Activated naive CD4-positive, alpha-beta T cell treated with anti-CD3 and anti-CD28 coated beads for 36 hours (primary cell): ENCODE measurements at places on chromosomes 12 and 14.

- DNase-seq, result no peak
Measured at GRCh38 chr12:12282761-12283425, 16.0 kb upstream of the LRP6 start.

DNA sequence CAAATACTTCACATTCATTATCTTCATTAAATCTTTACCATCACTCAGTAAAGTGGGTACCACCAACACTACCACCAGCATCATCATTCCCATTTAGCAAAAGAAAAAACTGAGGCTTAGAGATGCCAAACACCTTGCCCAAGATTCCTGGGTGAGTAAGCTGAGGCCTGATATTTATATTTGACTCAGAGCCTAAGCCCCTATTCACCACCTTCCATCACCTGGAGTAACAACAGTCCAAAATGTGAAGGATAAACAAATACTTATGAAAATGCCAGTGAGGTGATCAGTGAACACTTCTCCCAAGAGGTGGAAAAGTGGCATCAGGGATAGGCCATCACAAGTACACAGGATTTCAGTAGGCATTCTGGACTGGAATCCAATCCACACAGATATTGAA lies 3.7 kb downstream of the SLC38A1 start:
- no peak for DNase-seq

DNA sequence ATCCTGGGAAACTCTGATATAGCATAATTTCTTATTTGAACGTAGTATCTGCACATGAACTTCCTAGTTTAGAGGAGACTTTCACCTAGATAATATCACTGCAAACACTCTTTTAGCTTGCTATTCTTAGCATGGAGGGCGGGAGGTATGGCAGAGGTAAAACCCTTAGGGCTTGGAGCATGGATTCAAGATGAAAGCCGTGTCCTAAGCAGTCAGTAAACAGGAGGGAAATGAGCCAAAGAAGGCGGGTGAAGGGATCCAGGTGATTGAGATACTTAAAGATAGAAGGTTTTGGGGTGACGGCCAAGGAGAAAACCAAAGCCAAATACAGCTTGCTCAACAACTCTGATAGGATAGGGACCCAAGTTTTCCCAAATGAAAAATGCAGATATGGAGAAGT lies 107.1 kb upstream of the BCAT1 start:
- DNase-seq, result no peak

GRCh38 chr14:103552846-103553210 lies 9.6 kb downstream of the BAG5 start:
- no peak for DNase-seq

GRCh38 chr12:49959685-49960473 lies 1.8 kb upstream of the AQP5 start:
- DNase-seq, result no peak

DNA sequence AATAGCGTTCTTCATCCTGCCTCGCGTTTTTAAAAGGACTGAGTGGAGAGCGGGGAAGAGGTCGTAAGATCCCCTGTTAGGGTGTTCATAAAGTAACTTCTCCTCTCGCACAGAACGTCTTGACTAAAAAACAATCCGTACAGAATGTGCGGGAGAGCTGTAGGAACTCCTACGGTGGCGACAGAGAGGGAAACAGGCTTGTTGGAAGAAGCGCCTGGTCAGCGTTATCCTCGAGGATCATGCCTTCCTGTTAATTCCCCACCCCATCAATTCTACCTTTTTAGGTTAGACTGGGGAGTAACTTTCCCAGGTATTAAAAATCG lies 399 bp upstream of the WASHC4 start:
- no peak for DNase-seq

GRCh38 chr12:110869026-110869425 lies 22.2 kb downstream of the CCDC63 start:
- DNase-seq, result no peak

- DNase-seq, result no peak
Measured at GRCh38 chr12:117067638-117068037, 31.6 kb downstream of the TESC start.

DNA sequence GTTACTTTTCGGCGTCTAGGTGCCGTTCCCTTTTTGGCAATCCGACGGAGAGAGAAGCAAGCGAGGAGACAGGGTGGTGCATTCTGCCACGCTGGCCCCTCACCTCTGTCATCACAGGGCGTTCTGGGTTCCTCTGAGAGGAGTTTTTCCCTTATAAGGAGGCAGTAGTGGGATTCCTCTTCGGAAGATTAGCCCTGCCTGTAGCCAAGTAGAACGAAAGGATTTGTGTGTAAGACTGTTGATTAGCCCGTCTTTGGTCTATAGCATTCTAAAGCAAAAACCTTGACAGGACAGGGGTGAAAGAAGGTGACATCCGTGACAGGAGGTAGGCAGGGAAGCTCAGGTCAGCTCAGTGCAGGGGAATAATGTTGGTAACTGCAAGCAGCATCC lies 9.1 kb upstream of the NEMF start:
- peak; percentile 71 for DNase-seq

- peak; percentile 87 for DNase-seq
Measured at GRCh38 chr12:54603173-54603814, 14.8 kb upstream of the PPP1R1A start.

DNA sequence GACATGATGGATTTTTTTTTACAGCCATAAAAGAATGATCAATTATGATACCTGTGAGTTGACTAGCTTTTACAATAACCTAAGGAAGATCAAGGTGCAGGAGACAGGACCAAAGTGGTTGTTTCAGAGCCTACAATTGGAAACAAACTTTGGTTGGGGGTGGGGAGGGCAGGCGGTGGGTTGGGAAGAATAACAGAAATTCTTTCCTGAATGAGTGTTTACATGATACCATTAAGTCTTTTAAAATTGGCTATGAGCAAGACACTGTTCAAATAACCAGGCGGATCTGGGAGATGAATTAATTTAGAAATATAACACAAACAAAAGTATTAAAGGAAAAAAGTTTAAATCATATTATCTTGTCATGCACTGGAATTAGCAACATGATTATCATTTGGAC lies 7.2 kb downstream of the NFYB start:
- no peak for DNase-seq

DNA sequence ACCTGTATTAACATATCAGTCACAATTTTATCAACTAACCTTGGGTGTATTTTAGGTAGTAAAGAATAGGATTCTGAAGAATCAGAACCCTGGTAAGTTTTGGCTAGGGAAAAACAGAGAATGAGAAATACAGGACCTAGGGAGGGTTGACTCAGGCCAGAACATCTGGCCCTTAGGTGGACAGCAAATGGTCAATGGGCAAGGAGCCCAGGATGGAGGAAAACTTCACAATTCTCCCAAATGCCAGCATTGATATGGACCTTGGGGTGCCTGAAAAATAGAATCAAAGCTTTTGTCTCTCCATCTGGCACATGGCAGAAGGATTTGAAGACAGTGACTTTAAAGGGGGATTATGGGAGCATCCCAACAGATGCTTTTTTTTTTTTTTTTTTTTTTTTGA lies 32.7 kb upstream of the PRPF39 start:
- no peak for DNase-seq

DNA sequence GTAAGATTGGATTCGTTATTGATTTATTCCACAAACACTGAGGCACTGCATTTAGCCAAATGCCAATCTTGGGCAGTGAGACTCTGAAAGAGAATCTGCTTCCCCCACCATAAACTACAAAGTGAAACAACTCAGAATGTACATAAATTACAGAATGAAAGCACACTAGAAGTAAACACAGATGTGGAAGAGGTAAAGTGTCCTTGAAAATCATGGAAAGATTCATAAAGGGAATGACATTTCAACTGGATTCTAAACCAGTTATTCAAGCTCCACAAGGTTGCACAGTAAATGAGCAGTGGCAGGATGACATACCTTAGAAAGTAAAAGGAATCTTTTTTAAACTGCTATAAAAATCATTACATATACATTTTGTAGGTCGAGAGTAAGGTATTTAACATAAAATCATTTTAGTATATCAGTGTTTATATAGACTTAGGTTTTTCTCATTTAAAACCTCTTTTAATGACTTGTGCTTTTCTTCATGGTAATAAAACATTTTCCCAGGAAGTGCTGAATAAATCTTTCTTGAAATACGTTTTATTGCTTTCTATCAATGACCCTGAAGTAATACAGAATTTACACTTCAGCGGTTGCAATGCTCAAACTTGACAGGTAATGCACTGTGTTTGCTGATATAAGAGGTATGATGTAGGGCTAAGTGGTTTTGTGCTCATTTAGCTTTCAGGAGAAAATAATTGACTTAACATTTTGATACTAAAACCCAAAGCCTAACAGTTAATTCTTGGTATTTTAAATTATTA lies 270.6 kb downstream of the NAV3 start:
- no peak for DNase-seq

GRCh38 chr14:99327050-99327449 lies 55.1 kb upstream of the BCL11B start:
- no peak for DNase-seq

DNA sequence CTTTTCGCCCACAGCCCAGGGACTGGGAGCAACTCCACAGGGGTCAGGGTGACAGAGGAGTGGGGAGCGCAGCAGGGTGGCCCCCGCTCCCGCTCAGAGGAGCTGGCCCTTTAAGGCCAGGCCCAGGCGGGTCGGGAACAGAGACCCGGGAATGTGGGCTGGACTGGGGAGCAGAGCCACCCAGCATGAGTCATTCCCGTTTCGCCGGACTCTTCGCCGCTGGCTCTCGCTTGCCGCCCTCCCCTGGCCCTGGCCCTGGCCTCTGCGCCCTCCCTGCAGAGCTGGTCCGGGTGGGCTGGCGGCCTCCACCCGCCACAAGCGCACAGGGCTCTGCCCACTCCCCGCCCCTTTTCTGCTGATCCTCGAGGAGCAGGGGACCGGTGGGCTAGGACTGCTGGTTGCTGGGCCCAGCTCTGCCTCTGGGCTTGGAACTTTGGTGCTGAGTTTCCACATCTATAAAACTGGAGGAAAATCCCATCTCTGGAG lies 92.8 kb downstream of the NINJ2 start:
- DNase-seq, result no peak

DNA sequence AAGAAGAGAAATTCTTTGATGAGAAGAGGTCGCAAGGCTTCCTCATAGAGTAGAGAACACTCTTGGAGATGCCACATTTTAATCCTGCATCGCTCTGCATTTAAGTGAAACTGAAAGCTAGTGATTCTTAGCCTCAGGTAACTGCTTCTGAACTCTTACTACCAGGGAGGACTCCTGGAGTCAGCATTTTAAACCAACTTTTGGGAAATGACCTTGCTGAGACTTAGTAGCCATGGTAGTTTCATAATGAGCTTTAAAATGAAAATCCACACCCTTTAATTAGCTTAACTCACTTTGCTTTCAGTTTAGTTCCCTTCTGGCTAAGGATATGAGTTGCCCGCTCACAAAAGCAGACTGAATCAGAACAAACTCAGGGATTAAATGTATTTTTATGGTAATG lies 80.3 kb downstream of the SYNE2 start:
- peak; percentile 8 for DNase-seq

DNA sequence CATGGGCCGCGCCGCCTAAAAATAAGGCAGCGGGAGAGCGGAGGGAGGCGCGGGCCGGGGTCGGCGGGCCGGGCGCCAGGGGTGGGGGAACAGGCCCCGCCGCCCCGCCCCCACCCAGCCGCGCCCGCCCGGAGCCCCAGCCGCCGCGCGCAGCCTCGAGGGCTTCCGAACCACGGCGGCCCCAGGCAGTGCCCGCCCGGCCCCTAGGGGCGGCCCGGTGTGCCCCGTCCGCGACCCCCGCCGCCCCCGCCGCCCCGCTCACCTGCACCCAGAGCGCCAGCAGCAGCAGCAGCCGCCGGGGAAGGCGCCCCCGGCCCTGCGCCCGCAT lies 519 bp downstream of the JAG2 start:
- DNase-seq, result no peak

DNA sequence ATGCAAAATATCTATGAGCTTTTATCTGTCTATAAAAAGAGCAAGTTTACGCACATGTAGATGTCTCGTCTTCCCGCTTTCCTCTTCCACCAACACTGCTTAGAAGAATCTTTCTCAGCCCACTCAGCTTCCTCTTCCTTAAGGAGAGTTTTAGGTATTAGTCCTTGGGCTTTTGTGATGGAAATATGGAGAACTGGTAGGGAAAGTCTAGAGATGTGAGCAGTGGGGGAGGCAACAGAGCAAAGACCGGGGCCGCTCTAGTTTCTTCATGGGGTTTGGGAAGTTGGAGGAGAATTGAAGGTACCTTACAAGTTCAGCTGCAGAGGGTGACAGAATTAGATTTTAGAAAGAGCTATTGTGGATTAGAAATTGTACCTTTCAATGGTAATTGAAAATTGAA lies 56.3 kb upstream of the CPNE8 start:
- DNase-seq, result no peak
